ENCODE measurements at places on chromosomes 1 and 21. TPM values are rescaled to one million over a fixed set of nuclear protein-coding genes. Genes with fewer than 3 reads are reported as not detected.

- H3K4me1 ChIP-seq: no peaks in the 10 kb centered on the region
- no peaks in the 10 kb centered on the region for H3K27me3 ChIP-seq
- H3K27ac ChIP-seq: no peak overlapping the region
- H3K36me3 ChIP-seq: no peaks in the 10 kb centered on the region
These were observed 235.3 kb downstream of the MRPL39 start for GRCh38 chr21:25371841-25372425.

DNA sequence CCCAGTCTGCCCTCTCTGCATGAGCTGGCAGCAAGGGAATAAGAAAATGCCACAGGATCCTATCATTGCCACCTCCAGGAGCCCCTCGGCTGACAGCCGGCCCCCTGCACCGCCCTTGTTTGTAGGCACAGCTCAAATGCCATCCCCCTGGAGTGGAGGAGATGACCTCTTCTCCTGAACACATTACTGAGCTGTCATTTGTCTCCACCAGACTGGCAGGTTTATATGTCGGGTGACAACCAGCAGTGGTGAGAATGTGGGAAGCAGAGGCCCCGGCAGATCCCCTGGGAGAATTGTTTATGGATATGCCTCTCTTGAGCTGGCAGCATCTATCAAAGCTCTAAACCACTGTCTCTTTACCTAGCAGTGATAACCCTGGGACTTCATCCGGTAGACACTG lies 135.4 kb upstream of the FMN2 start:
- H3K27ac ChIP-seq: no peak overlapping the region
- no peaks in the 10 kb centered on the region for H3K36me3 ChIP-seq
- DNase-seq: no peak
- H3K27me3 ChIP-seq: no peaks in the 10 kb centered on the region
- no peaks in the 10 kb centered on the region for H3K4me1 ChIP-seq

DNA sequence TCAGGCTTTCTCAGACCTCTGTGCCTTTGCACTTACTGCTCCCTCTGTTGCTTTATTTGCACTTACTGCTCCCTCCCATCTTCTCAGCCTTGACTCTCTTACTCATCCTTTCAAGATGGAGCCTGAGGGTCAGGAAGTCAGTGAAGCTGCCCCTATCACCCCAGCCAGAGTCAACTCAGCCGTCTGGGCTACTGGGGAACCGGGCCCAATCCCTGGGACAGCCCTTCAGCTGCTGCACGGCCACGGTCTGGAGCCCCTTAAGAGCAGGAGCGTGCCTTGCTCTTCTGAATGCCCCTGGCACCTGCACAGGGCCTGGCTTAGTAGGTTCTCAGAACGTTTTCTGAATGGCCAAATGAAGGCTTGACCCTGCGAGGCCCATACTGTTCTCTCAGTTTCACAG lies 244.4 kb downstream of the FOXD2 start:
- no peak overlapping the region for H3K4me3 ChIP-seq
- no peak overlapping the region for H3K27ac ChIP-seq
- H3K4me1 ChIP-seq: no peaks in the 10 kb centered on the region

DNA sequence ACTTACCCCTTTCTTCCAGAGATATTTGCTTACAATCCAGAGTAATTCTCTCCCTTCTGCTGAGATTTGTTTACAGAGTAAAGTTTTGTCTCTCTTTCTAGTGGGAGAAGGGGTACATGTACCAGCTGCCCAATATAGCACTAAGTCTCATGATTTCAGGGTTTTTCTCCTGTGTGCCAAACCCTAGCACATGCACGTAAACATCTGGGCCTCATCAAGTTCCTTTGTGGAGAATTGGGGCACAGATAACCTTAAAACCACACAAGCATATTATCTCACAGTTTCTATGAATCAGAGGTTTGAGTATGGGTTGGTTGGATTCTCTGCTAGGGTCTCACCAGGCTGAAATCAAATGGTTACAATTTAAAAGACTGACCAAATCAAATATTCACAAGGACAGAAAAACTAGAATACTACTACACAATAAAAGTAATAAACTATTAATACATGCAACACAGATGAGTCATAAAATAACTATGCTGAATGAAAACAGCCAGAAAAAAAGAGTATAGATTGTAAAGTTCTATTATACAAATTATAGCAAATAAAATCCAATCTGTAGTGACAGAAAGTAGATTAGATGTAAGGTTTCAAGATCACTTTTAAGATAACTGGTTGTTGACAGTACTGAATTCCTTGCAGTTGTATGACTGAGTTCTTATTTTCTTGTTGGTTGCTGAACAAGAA lies 347.4 kb upstream of the PTBP2 start:
- no peak overlapping the region for H3K27ac ChIP-seq
- no peaks in the 10 kb centered on the region for H3K36me3 ChIP-seq
- no peaks in the 10 kb centered on the region for H3K27me3 ChIP-seq
- H3K4me1 ChIP-seq: no peaks in the 10 kb centered on the region

DNA sequence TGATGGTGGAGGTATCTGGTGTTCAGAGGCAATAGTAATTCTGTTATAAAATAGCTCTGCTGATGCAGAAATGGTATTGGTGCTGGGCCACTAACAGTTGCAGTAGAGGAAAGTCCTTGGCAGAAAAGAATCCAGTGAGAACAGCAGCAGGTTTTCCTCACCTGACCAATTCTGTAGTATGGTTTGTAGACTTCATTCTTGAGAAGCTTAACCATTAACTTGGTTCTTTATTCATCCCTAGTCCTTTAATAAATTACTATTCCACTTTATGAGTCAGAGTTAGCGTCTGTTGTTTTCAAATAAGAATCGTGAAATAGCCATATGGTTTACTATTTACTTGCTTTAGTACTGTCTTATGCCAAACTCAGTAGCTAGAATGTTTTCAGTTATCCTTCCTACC lies 128.5 kb upstream of the SERTAD4 start:
- no peak overlapping the region for H3K4me3 ChIP-seq
- no peak overlapping the region for H3K27ac ChIP-seq
- no peaks in the 10 kb centered on the region for H3K27me3 ChIP-seq
- H3K4me1 ChIP-seq: no peaks in the 10 kb centered on the region
- no peak for DNase-seq
- no peaks in the 10 kb centered on the region for H3K36me3 ChIP-seq

GRCh38 chr1:183517401-183517800 lies 45.1 kb downstream of the SMG7 start:
- H3K4me1 ChIP-seq: no peaks in the 10 kb centered on the region
- no peak for DNase-seq
- no peak overlapping the region for H3K4me3 ChIP-seq

DNA sequence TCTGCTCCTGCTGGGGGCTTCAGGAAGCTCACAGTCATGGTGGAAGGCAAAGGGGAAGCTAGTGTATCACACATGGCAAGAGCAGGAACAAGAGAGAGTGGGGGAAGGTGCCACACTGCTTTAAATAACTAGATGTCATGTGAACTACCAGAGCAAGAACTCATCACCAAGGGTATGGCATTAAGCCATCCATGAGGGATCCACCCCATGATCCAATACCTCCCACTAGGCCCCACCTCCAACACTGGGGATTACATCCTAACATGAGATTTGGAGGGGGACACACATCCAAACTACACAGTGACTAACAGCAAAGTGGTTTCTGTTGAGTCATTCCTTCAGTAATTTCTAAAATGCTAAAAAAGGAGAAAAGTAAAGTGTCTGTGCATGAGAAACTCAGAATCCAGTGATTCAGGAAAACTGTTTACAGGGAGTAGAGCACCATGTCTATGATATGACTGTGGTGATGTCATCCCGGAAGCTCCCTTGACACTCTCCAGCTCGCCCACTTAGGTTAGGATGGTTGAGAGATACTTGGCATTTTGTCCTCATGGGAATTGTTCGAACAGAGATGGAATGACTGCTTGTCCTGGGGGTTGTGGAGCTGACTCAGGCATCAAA lies 50.3 kb downstream of the CHD1L start:
- H3K27me3 ChIP-seq: no peaks in the 10 kb centered on the region
- H3K4me3 ChIP-seq: no peak overlapping the region
- DNase-seq: no peak
- peak overlapping the region; percentile 13 for H3K27ac ChIP-seq

- H3K36me3 ChIP-seq: no peaks in the 10 kb centered on the region
- no peaks in the 10 kb centered on the region for H3K27me3 ChIP-seq
- H3K4me3 ChIP-seq: no peak overlapping the region
- H3K4me1 ChIP-seq: no peaks in the 10 kb centered on the region
These were observed 28.6 kb downstream of the CEP104 start for GRCh38 chr1:3828391-3828790.

DNA sequence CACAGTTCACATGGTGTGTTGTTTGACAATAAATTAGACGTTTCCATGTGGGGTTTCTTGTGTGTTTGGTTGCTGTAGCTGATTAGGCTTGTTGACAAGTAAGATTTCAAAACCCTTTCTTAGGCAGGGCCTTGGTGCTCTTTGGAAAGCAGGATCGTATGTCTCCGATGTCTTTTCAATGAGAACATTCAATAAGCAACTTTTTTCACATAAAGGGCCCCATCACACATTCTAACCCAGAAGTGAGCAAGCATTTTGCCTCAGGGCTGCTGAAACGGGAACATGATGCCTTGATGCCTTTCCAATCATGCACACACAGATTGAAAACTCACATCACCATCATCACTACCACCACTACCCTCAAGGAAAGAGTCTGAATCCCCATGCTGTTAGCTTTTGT lies 33.1 kb downstream of the LPAR3 start:
- H3K27me3 ChIP-seq: no peaks in the 10 kb centered on the region
- H3K36me3 ChIP-seq: no peaks in the 10 kb centered on the region
- no peak overlapping the region for H3K27ac ChIP-seq
- no peak overlapping the region for H3K4me3 ChIP-seq

- DNase-seq: no peak
- H3K36me3 ChIP-seq: no peaks in the 10 kb centered on the region
- no peak overlapping the region for H3K27ac ChIP-seq
- no peaks in the 10 kb centered on the region for H3K4me1 ChIP-seq
- H3K27me3 ChIP-seq: no peaks in the 10 kb centered on the region
These were observed 209.0 kb upstream of the HOOK1 start for GRCh38 chr1:59605761-59606160.

DNA sequence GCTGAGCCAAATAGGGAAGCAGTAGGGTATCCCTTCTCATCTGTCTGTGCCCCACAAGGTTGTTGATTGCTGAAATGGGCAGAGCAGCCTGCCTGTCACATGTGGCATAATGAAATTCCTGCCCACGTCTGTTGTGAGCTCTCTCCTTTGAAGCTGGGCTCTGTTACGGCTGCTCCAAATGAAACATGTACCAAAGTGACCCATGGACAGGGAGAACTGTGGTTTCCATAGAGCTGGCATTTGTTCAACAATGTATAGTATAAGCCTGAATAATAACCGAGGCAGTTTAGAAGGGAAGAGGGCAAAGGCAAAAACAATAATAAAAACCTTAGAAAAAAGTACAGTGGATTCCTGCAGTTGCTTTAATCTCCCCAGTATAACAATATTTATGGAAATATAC lies 149.7 kb downstream of the LYPLAL1 start:
- no peaks in the 10 kb centered on the region for H3K27me3 ChIP-seq
- no peaks in the 10 kb centered on the region for H3K4me1 ChIP-seq
- H3K27ac ChIP-seq: no peak overlapping the region
- H3K36me3 ChIP-seq: peaks cover 2% of the 10 kb centered on the region
- DNase-seq: no peak

DNA sequence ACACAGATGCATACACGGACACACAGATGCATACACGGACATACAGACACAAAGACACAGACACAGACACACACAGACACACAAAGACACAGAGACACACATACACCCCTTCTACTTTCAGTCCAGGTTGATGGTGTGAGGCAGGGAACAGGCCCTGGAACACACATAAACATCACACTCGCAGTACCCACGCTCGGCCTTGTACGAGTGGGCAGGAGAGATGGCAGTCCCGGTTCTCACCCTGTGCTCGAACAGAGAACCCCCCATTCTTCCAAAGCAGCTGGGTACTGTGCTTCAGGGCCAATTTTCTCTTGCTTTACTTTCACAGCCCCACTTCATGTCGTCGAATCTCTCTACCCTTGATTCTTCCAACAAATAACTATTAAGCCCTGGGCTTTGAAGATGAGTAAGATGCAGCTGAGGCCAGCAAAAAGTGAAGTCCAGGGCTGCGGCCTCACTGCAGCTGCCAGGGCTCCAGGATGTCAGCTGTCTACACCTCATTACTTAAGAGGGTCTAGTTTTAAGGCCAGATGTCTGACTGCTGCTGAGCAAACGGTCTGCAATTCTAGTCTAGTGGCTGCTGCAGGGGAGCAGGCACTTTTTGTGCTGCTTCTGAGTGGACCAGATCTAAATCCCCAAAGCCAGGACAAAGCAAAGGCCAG lies 90.1 kb downstream of the PGBD5 start:
- H3K27me3 ChIP-seq: no peaks in the 10 kb centered on the region
- DNase-seq: peak; percentile 26
- no peak overlapping the region for H3K27ac ChIP-seq
- no peaks in the 10 kb centered on the region for H3K4me1 ChIP-seq
- no peak overlapping the region for H3K4me3 ChIP-seq

- DNase-seq: no peak
- H3K27me3 ChIP-seq: no peaks in the 10 kb centered on the region
- H3K4me3 ChIP-seq: no peak overlapping the region
- no peak overlapping the region for H3K27ac ChIP-seq
- H3K4me1 ChIP-seq: no peaks in the 10 kb centered on the region
These were observed 53.9 kb upstream of the PDE9A start for GRCh38 chr21:42599486-42599885.

GRCh38 chr1:94025383-94026340 lies 95.3 kb downstream of the ABCA4 start:
- no peak for DNase-seq
- no peaks in the 10 kb centered on the region for H3K27me3 ChIP-seq
- no peak overlapping the region for H3K4me3 ChIP-seq

DNA sequence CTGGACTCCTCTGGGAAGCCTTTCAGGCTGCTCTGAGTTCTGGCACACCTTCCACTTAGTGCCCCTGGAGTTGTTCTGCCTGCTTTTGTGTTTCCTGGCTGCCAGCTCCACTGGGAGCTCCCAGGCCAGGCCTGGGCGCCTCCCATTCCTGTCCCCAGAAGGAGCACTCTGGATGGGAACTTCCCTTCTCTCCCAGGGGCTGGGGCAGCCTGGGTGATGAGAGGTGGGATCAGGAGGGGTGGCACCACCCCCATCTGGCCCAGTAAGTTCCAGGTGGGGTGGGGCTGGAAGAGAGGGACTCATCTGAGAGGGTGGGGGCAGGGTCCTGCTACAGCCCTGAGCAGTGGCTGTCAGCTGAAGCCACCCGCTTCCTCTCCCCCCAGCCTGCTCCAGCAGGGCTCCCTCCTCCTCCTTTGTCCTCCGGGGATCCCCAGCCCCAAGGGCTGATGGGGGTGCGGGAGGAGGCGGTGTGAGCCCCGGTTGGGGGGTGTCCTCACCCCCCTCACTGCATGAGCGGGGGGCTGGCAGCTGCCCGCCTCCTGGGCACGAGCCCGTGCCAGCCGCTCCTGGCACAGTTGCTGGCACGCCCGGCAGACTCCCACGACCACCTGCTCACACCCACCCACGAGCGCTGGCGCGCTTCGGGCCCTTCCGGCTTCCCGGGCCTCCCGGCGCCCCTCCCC lies 4.7 kb downstream of the FOXO6 start:
- DNase-seq: peak; percentile 62
- H3K36me3 ChIP-seq: no peaks in the 10 kb centered on the region
- H3K4me3 ChIP-seq: peak overlapping the region; percentile 42
- H3K27ac ChIP-seq: peak overlapping the region; percentile 1
- H3K4me1 ChIP-seq: no peaks in the 10 kb centered on the region

Gene TMEM82
- total RNA-seq: not detected

Gene TMEM125
- not detected for total RNA-seq

Gene CD101
- total RNA-seq: 2.4 TPM

Gene LIPI
- total RNA-seq: not detected

Gene TEX38
- not detected for total RNA-seq

Gene ELAVL4
- total RNA-seq: not detected

Gene AMY1C
- total RNA-seq: not detected

Gene ZNF124
- 22.9 TPM for total RNA-seq

Gene BRDT
- not detected for total RNA-seq

Gene RGS8
- 0.10 TPM for total RNA-seq

Gene MFAP2
- 65.3 TPM for total RNA-seq

Gene NFASC
- total RNA-seq: 36.2 TPM
